ENCODE measurements at places on chromosomes 12 and 14.

DNA sequence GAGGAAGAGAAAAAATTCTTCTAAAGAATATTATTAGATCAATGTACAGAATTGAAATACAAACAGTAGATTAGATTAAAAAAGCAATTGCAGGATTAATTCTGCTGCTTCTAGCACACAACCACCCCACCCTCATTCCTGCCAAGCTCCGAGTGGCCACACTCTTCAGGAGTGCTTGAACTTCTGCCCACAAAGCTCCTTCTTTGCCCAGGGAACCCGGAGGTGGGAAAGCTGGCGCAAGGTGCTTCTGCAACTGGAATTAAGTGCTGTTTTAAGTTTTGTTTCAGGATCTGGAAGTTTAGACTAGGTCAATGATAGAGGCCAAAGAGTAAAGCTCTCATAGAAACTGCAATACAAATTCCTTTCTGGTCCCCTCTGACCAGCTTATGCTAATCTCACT, 94.1 kb upstream of the BMP4 start:
- no peak for DNase-seq

DNA sequence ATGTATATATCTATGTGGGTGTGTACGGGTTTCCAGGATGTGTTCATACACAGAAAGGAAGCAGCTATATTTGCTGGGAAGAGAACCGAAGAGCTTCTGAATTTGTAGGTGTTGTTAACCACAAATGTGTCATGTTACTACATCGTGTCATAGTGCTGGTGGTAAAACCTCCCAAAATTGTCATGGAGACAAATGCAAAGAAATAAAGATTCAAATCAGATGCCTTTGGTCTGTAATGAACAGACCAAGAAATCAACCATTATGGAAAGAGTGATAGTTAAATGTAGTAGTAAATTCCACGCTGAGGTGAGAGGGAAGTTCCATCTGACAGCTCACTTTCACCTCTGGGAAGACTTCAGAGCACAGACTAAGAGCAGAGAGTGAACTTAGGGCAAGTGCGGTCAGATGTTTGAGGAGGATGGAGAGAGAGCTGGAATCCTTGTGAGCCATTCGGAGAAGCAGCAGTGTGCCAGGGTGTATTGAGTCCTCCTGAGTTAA, 487.5 kb downstream of the TMEM121 start:
- no peak for DNase-seq

GRCh38 chr14:53384536-53384935, 231.4 kb upstream of the DDHD1 start:
- no peak for DNase-seq

GRCh38 chr12:97482143-97482693, 19.6 kb downstream of the RMST start:
- DNase-seq = no peak

- DNase-seq = no peak
These were observed 187.4 kb upstream of the SLC16A7 start for GRCh38 chr12:59408431-59408830.

All from D341Med (cell line).